ENCODE measurements at places on chromosomes 6 and 20.

DNA sequence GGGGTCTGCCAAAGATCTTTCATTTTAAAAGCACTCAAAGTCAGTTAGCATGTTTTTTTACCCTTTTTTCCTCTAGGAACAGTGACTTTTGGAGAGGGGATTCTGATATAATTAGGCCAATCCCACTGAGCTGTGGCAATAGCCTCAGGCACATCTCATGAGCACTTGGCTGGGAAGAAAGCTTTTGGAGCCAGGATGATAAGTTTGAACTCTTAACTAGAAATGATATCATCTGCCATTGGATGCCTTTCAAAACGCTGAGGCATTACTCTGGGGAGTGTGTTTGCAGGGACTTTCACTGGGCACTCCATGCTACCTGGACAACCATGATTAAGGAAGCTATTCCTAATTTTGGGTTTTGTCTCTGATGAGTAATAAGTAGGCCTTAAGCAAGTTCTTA lies 3.7 kb downstream of the SCGN start:
- no peak for DNase-seq

DNA sequence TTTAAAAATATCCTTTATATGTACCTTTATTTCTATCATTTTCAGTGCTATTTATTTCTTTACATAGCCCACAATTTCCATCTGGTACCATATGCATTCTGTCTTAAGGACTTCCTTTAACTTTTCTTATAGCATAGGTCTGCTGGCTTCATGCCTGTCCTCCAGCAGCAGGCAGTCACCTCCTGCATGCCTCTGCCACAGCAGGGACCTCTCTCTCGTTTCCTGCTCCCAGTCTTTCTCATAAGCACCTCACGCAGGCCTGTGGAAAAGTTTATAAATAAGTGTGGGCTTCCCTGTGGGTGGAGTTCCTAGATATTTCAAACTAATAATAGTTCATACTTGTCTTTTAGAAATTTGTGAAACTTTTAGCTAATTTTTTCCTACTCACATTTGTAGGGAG lies 133.9 kb downstream of the KCNQ5 start:
- no peak for DNase-seq

DNA sequence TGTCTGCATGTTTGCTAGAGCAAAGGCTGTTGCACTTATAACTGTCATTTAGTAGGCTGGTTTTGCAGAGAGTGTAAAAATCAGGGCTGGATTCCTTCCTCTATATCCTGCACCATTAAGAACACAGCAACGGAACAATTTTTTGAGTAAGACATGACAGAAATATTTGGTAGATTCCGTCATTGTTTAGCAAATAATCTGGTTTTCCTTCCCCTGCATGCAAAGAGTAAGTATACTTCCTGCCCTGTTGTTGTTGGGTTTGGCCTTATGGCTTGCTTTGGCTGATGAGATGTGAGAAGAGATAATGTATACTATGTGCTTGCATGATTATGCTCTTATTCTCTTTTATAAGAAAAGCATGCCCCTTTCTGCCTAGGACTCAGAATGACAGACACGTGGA lies 23.8 kb downstream of the MANEA start:
- no peak for DNase-seq

- no peak for DNase-seq
Measured at GRCh38 chr6:137791281-137792159, 75.5 kb upstream of the TNFAIP3 start.

DNA sequence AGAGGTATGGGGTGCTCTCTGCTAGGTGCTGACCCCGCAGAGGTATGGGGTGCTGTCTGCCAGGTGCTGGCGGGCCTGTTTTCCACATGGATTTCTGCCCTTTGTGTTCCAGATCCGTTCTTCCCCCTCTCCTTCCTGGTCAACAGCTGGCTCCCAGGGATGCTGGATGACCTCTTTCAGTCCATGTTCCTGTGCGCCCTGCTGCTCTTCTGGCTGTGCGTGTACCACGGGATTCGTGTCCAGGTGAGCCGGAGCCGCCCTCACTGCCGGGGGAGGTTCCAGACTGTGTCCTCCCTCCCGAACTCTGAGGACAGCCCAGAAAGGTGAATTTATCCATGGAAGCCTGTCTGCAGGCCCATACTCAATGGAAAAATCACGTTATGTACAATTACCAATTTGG lies 36.3 kb downstream of the DYNLT1 start:
- no peak for DNase-seq
